ENCODE measurements at places on chromosomes 3 and 15.

DNA sequence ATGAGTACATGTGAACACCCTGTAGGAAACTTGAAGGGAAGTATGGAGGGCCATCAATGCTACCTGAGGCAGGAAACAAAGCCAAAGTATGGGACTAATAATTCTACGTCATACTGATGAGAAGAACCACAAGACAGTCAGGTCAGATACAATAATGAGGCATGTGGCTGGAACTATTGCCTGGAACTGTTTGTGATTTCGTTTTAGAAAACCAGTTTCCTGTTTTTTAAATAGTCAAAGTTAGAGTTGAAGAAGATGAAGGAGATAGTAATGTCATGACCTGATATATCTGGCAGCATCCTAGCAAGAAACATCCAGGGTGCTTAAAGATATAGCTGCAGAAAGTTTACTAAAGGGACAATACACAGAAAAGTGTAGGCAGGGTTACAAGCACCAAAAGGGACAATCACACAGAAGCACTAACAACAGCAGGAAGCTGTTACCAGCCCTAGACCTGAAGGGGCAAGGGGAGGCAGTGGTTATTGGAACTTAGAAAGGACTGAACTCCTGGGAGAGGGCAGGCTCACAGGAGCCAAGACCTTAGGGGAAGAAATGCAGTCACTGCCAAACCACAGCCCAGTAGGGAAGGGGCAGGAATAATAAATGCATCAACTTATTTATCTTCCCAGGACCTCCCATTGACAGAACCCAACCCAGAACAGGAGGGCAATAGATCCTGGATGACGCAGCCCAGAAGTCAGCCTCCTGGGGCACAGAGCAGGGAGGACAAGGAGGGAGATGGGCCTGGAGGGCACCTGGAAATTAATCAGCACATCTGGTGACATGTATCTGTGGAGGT, 302.1 kb upstream of the STT3B start:
- DNase-seq, result no peak

- DNase-seq, result no peak
These were observed 482.5 kb upstream of the TBL1XR1 start for GRCh38 chr3:177679568-177680471.

- DNase-seq, result no peak
These were observed 16.6 kb downstream of the CCDC33 start for GRCh38 chr15:74252721-74253120.

GRCh38 chr3:129360171-129360611, 68.2 kb downstream of the EFCAB12 start:
- no peak for DNase-seq

DNA sequence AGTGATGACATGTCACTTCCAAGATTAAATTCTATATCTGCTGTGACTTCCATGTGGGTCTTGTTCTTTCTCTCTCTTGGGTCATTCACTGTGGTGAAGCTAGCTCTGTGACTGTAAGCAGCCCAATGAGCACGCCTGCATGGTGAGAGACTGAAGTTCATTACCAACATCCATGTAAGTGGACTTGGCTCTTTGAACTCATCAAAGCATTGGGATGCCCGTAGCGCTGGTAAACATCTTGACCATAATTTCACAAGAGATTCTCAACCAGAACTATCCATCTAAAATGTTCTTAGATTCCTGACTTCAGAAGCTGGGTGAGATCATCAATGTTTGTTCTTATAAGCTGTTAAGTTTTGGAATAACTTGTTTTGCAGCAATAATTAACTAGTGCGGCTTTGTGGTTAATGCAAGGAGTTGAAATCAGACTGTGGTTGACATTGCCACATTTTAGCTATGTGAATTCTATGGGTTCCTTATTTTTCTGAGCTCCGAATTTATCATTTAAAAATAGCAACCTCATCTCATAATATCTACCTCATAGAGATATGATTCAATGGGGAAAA, 31.6 kb upstream of the LRRC3B start:
- DNase-seq, result no peak

- no peak for DNase-seq
These were observed 115.4 kb downstream of the CLSTN2 start for GRCh38 chr3:140050396-140050795.

DNA sequence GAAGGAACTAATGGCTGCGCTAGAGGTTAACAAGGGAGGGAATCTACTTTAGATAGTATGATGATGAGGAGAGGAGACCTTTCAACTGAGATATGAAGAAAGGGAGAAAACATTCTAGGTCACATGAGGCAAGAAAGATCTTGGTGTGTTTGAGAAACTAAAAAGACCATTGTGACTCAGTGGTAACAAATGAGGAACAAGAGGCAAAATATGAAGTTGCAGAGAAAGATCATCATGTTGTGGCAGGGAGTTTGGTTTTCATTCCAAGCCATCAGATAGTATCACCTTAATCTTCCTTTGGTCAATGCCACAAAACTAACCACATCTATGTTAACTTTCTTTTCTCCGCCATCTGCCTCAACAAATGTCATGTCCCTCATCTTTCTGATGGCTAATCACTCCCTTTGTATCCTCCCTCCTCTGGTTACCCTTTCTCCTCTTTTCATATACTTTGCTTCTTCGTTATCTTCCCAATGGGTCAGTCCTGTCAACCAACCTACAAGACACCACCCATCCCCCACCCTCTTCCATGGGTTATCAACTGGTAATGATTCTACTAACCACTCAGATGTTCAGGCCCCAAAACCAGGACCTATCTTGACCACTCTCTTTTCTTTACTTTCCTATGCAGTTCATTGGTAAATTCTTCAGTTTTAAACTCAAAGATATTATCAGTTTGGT, 2.4 kb upstream of the PDCD6IP start:
- no peak for DNase-seq

GRCh38 chr3:138408751-138409570, 25.5 kb upstream of the ESYT3 start:
- no peak for DNase-seq

- DNase-seq, result no peak
These were observed 23.7 kb downstream of the CIP2A start for GRCh38 chr3:108565506-108565905.

- DNase-seq, result no peak
These were observed 17.9 kb upstream of the AVEN start for GRCh38 chr15:34056911-34057310.

DNA sequence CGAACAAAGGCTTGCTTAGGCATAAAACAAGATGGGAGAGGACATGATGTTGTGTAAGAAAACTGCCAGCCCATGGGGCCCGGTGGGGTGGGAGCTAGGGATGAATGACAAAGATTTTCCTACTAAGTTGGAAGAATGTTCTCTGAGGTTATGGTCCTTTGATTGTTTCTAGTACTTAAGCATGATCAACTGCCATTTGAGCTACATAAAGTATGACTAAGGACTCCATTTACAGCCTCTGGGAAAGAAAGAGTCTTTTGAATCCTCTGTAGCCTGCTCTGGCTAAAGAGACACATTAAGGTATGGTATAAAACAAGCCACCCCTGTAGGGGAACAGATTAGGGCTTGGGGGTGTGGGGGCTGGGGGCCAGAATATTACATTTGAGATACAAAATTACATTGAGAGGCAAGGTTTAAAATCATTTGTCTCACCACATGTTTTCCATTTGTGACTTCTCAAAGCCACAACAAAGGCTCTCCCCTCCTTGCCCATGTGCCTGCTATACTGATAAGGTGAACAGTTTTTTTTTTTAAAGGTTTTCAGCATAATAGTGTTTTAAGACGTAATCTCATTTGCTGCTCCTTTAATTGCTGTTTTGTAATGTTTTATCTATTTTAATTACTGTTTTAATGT, 323.4 kb downstream of the CHST2 start:
- DNase-seq, result no peak

DNA sequence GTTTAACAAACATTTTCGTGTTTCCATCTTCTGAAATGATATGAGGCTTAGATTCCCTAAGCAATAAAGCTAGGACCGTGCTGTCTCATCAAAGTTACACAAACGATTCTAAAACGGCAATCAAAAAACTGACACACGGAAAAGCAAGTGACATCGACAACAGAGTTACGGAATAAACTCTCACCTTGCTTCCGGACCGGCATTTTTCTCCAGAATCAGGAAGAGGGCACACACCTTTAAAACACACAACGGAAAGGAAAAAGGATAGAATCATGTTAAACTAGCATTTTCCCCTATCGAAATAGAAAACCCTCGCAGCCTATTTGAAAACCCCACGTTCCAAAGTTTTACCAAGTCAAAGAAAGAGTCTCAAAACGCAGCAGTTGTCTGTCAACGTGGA, 1.4 kb downstream of the DLG1 start:
- DNase-seq, result no peak

DNA sequence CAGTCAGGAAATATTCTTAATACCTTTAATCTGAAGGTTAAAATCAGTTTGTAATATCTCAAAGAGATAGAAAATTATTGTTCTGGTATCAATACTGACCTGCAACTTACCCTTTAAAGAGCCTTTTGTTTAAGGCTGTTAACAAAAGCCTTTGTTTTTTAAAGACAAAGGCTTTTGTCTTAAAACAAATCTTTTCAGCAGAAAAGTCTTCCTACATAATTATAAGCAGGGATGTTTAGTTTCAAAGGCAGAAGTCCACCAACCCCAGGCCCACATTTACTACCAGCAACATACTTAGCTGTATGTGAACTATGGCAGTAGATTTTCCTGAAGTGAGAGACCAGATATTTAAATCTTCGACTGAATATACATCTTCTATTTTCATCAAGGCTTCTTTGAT, 36.2 kb downstream of the SLC30A4 start:
- no peak for DNase-seq

- no peak for DNase-seq
These were observed 9.4 kb downstream of the PTPRG start for GRCh38 chr3:61570813-61571212.
